ENCODE measurements at places on chromosomes 12 and 14.
A peak's percentile ranks its signal among the peaks of the same experiment; 100 is the strongest.

DNA sequence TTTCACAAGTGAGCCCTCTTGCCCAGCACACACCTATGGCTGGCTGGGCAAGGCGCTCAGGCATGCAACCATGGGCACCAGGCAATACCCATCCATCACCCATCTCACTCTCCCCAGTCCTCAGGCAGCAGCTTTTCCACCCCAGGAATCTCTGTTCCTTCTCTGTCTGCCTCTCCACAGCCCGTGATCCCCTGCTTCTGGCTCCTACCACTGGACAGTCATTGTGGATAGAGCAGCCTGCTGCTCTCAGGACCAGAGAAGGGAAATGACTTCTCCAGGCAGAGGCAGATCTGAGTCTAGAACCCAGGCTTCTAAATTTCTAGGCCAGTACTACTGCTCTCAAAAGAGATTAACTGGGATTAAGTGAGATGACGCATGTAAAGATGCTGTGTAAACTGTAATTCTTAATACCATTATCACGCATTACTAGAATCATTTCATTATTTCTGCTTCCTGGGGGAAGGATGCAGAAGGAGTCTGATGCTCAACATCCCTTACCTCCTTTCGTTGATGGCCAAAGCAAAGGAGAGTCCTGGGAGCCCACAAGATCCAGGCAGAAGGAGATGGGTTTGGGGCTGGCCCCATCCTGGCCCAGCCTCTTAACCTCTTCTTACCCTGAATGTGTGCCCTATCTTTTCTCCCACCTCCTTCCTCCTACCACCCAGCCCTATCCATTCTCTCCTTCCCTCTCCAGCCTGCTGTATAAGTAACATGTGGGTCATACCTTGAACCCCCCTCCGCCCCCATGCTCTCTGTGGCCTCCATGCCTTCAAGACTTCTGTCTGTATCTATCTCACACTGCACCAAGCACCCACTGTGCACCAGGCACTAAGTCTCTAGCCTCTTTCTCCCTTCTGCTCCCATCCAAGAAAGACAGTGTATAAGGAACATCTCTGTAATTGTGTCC is 4.8 kb upstream of the AQP5 start:
- DNase-seq = no peak

DNA sequence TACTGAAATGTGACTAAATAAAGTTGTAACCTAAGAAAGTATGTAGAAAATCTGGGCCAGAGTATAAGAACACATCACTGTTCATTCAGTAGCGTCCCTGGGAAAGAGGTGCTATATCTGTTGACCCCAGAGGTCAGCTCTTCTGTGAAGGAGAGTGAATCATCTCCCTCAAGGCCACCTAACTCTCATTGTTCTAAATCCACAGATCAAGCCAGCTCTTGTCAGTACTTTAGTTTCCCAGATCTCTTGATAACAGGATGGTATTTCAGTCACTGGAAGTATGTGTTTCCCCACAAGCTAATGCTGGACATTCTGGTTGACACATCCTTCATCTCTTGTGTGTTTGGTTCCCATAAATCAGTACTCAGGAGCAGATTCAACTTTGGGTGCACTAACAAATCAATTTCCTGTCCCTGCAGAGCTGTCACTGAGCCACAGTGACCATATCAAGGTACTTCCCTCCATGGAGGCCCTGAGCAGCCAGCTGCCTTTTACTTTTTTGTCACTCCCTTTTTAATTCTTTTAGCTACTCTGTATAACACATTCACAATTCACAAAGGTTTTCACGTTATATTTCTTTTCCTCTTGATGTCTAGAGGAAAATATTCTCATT is 7.8 kb downstream of the KRT1 start:
- no peak for DNase-seq

- DNase-seq = no peak
Measured at GRCh38 chr12:5201554-5202218, 158.0 kb downstream of the KCNA5 start.

GRCh38 chr14:65356327-65356836 is 56.1 kb upstream of the FUT8 start:
- no peak for DNase-seq

DNA sequence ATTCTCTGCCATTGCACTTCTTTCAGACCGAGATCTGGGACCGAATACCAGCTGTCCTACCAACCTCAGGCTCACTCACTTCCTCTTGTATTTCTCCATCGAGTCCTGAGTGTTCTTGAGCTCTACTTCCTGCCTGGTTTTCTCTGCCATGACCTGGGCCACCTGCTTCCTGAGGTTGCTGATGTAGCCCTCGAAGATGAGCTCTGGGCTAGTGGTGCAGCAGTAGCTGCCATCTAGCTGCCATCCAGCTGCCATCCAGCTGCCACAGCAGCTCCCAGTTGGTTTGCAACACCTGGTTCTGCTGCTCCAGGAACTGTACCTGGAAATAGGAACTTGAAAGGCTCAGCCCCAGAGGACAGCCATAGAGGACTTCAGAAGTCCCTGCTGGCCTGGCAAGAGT is 15.0 kb upstream of the KRT73 start:
- no peak for DNase-seq

DNA sequence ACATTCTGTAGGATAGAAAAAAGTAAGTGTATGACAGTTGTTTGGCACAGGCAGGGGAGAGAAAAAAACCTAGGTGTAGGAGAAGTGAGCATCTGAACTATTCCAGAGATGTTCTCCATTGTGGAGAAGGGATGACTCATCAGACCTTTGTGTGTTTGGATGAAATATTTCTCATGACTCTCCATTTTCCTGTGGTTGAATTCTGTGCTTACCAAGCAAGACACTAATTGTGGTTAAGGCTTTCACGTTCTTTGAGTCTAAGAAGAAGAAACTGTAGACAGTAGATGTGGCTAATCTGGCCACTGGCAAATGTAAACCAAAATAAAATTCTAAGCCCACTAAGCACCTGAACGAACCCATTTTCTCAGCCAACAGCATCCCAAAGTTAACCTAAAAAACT is 107.9 kb upstream of the GZMB start:
- DNase-seq = no peak

- no peak for DNase-seq
Measured at GRCh38 chr14:81452341-81453133, 52.4 kb upstream of the STON2 start.

DNA sequence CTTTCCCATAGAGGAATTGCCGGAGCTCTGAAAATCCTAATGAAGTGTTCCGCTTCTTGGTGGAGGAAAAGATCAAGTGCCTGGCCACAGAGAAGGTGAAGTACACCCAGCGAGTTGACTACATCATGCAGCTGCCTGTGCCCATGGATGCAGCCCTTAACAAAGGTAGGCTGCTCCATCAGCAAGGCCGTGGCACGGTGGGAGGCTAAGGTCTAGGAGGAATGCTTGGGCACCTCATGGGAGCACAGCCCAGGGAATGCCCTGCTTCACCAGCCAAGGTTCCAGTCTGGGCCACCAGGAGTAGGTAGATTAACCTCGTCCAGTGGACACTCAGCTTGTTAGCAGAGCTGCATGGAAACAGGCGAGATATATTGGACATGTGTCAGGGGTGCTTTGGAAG is 6.4 kb upstream of the TPI1 start:
- DNase-seq = no peak

- no peak for DNase-seq
Measured at GRCh38 chr12:46669720-46670119, 156.1 kb downstream of the SLC38A4 start.

DNA sequence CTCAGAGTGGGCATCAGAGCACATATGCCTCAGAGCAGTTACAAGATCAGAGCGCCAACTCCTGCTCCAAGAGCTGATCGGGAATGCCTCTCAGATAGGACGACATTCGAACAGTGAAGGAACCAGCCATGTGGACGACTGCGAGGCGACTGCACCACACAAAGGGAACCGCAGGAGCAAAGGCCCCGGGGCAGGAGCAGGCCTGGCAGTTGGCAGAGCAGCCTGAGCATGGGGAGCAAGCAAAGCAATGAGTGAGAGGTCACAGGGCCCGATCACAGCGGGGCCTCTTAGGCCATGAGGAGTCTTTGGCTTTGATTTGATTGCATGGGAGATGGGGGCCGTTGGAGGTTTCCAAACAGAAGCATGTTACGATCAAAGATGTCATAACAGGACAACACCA is 90.3 kb downstream of the LGMN start:
- no peak for DNase-seq

DNA sequence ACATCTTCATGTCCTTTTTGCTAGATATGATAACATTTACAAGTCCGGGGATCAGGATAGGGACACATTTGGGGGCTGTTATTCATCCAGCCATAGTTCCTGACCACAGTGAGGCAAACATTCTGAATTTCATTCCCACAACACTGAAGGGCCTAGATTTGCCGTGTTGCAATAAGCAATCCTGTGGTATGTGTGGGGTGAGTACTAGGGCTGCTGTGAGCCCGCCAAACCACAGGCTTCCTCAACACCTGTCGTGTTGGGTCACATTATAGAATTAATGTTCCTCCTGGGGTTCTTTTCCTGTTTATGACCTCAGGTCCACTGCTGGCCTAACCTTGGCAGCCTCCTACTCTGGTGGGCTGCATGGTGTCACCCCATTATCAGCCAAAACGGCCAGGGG is 119.2 kb downstream of the TBC1D30 start:
- DNase-seq = no peak

- DNase-seq = no peak
Measured at GRCh38 chr12:57219993-57220754, 3.6 kb downstream of the NXPH4 start.

DNA sequence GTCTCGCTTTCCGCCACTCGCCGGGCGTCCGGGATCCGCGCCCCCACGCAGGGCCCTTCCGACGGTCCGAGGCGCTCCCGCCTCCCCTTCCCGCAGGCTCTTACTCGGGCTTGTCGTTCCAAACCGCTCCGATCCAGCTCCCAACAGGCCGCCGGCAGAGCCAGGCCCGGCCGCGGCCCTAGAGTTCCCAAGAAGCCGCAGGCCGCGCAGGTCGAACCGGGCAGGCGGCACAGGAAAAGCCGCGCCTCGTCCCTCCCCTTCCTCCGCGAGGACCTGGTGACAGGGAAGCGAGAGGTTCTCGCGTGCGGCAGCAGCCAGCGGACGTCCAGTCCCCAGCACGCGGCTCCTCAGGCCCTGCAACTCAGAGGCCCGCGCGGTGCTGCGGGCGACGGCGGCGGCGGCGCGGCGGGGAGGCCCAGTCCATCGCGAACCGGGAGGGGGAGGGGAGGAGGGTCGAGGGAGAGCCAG is 272 bp downstream of the HECTD1 start:
- no peak for DNase-seq

DNA sequence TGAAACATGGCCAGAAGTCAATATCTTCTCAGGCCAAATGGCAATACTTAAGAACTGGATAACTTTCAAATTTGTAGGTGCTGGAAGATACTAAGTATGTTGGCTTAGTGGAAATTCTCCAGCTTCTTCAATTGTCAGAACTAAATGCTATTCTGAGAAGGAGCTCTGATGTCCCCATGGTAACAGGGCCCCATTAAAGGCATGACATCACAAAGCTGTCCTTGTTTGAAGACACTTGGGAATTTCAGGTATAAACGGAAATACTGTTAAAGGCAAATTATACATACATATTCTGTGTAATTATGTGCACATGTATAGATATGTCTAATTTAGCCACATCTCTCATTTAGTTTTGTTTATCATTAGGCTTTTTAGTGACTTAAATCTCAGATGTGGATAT is 210.0 kb upstream of the SEL1L start:
- DNase-seq = no peak

DNA sequence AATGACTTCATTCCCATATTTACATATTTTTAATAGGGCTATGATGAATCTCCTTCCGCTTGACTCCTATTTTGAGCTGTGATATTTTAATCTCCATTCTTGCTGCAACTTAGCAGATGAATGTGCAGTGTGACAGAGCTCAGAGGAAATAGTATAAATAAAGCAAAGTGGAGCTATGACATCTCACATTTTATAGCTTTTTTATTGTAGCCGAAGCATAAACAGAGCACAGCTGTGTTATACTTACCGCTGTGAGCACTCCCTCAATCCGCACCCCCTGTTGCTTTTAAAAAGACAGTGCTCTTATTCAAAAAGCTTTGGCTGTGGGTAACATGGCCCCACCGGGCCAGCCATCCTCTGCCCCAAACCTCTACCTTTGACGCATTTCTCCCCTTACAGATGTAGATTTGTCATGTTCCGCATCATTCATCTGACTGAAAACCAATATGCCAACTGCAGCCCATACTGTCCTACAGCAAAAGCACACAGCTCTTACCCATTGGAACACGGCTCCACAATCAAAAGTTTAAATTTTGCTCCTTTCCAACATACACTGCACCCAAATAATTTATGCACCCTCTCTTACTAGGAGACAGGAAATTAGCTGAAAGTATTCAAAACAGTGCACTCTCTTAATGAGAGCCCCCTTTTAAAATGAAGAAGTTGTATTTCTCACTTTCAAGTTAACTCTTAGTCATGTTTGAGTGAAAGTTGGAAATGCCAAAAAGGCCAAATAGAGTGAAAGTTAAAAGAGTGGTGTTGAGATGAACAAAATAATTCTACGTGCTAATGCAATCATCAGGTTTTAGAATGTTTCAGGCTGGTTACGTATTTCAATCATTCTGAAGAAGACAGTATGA is 429.3 kb upstream of the SOX5 start:
- no peak for DNase-seq

- DNase-seq = no peak
Measured at GRCh38 chr12:95205685-95206084, 11.6 kb downstream of the FGD6 start.

DNA sequence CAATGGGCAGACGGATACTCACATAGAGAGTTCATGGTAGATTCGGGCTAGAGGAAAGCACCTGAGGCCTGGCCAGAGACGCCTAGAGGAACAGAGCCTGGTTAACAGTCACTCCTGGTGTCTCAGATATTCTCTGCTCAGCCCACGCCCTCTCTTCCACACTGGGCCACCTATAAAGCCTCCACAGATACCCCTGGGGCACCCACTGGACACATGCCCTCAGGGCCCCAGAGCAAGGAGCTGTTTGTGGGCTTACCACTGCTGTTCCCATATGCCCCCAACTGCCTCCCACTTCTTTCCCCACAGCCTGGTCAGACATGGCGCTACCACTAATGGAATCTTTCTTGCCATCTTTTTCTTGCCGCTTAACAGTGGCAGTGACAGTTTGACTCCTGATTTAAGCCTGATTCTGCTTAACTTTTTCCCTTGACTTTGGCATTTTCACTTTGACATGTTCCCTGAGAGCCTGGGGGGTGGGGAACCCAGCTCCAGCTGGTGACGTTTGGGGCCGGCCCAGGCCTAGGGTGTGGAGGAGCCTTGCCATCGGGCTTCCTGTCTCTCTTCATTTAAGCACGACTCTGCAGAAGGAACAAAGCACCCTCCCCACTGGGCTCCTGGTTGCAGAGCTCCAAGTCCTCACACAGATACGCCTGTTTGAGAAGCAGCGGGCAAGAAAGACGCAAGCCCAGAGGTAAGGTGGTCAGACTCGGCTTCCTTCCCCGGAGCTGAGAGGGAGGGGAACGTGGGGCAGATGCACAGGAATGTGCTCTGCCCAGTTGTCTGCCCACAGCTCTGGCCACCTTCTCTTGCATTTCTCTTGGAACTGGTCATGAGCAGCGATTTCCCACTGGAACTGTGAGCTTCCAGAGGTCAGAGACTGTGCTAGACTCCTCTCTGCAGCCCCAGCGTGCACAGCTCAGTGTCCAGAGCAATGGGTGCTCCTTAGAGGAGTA is at the start of gene CD4:
Gene CD4 (plus strand): TSS at position 557 of the 953 bp plus-strand sequence. CDS start 10,611 bp downstream, outside the sequence.
- DNase-seq = peak; percentile 83
